ENCODE measurements at places on chromosomes 2 and 18.

DNA sequence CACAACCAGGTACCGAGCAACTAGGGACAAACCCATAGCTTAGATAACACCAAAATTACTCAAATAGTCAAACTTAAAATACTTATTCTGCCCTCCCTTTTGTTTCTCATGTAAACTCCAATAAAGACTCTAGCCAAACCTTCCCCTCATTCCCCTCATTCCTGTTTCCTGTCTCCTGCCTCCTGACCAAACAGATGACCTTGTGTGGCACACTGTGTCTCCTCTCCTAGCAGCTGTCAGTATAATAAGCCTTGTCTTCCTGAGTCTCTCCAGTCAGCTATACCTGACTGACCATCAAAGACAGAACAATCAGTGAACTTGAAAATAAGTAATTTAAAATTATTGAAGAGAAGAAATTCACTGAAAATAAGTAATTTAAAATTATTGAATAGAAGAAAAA lies 14.3 kb downstream of the SULT1C4 start:
- H3K36me3 ChIP-seq: no peaks in the 10 kb centered on the region
- H3K27me3 ChIP-seq: peaks cover 3% of the 10 kb centered on the region
- H3K4me3 ChIP-seq: no peak overlapping the region
- H3K4me1 ChIP-seq: no peaks in the 10 kb centered on the region
- no peak for DNase-seq

DNA sequence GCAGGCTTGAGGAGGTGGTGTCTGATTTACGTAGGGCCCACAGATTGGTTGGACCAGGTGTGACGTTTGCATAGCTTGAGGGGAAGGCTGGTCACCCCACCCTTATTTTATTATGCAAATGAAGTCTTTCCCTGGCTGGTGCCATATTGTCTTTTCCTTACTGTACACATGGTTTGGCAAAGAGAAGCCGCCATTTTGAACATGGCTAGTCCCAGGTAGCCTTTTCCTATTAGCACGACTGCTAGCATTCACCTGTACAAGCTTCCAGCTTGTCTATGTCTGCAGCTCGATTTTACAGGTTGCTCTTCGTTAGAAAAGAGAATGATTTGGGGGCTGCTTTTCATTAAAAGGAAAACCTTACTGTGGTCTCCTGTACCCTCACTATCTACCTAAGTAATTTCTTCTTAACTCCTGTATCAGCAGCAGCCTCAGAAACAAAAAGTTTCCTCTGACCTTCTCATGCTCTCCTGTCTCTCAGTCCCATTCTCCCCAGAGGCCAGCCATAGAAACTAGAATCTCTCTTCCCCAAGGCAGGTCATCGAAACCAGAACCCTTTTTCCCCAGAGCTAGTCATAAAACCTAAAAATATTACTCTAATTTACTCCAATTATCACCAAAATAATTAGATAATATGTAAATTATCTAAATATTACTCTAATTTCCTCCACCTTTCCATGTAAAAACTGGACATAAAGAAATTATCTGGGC lies 151.8 kb downstream of the B3GNT2 start:
- no peak overlapping the region for H3K4me3 ChIP-seq
- H3K27ac ChIP-seq: no peak overlapping the region
- peaks cover 2% of the 10 kb centered on the region for H3K36me3 ChIP-seq

DNA sequence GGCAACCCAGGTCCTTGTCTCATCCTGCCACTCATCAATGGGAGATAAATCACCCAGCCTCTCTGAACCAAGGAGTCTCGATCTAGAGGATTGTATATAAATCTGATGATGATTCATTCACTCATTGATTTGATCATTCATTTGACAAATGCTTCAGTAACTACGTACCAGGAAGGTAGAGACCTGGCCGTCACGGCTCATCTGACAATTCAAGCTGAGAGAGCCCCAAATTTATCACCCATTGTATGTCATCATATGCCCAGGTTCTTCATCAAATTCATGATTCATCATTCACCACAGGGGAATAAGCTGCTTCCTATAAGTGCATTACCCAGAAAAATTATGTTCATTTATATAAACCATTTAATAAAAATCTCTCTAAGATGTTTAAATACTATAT lies 116.9 kb downstream of the FAM161A start:
- no peaks in the 10 kb centered on the region for H3K36me3 ChIP-seq
- no peak overlapping the region for H3K27ac ChIP-seq
- H3K4me3 ChIP-seq: no peak overlapping the region
- H3K27me3 ChIP-seq: no peaks in the 10 kb centered on the region
- no peaks in the 10 kb centered on the region for H3K4me1 ChIP-seq
- no peak for DNase-seq

- H3K27ac ChIP-seq: no peak overlapping the region
- DNase-seq: no peak
- H3K27me3 ChIP-seq: no peaks in the 10 kb centered on the region
- no peak overlapping the region for H3K4me3 ChIP-seq
These were observed 308.9 kb upstream of the LRRTM4 start for GRCh38 chr2:77831060-77831459.

GRCh38 chr2:108907822-108908712 lies 81.0 kb downstream of the EDAR start:
- no peaks in the 10 kb centered on the region for H3K36me3 ChIP-seq
- no peak overlapping the region for H3K4me3 ChIP-seq
- no peaks in the 10 kb centered on the region for H3K4me1 ChIP-seq
- DNase-seq: peak; percentile 1

DNA sequence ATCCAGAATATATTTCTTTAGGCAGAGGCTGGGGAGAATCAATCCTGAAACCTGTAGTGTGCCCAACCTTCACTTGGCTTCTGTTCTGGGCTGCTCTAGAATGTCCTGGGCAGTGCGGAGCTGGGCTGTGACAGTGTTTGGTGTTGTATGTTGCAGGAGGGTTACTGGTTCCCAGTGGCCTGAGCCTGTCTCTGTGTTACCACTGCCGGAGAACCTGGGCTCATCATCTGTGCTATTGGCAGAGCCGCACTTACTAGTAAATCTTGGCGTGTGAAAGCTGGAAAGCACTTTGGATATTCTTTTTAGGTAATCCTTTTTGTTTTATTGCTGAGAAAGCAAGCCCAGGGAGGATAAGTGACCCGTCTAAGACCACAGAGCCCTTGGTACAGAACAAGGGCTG lies 412.9 kb downstream of the SLC4A3 start:
- H3K27ac ChIP-seq: no peak overlapping the region
- no peak for DNase-seq
- H3K4me1 ChIP-seq: no peaks in the 10 kb centered on the region
- H3K27me3 ChIP-seq: no peaks in the 10 kb centered on the region

GRCh38 chr18:3541549-3542386 lies 91.8 kb downstream of the TGIF1 start:
- no peaks in the 10 kb centered on the region for H3K27me3 ChIP-seq
- H3K4me3 ChIP-seq: no peak overlapping the region
- H3K36me3 ChIP-seq: no peaks in the 10 kb centered on the region
- H3K27ac ChIP-seq: no peak overlapping the region
- DNase-seq: peak; percentile 28

DNA sequence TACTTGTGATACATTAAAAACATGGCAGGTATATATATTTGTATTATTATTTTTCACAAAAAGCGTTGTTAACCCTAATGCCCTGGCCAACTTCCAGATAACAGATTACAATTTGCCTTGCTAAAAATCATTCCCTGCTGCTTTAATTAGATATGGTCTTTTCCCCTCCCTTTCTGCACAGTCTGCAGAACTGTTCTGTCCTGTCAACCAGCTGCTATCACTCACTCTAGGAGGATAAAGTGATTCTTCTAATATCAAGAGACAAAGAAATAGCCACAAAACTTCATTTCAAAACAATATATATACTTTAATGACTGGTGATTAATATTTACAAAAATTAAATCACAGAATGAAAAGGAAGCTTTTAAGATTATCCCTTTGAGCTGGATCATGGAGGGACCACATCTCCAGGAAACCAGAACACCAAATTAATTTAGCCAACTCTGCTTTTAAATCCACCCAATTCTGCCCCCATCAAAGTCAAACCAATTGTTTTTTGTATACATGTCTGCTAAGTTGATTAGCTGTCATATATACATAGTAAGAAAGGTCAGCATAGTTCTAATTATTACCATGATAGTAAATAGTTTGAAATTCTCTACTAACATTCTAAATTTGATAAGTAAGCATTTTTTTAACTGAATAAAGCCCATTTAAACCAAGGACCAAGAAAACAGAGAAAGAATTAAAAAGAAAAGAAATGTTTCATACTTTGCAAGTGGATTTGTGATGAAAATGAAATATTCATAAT lies 55.7 kb downstream of the RND3 start:
- H3K36me3 ChIP-seq: no peaks in the 10 kb centered on the region
- no peak for DNase-seq
- no peaks in the 10 kb centered on the region for H3K4me1 ChIP-seq
- no peaks in the 10 kb centered on the region for H3K27me3 ChIP-seq
- no peak overlapping the region for H3K27ac ChIP-seq

DNA sequence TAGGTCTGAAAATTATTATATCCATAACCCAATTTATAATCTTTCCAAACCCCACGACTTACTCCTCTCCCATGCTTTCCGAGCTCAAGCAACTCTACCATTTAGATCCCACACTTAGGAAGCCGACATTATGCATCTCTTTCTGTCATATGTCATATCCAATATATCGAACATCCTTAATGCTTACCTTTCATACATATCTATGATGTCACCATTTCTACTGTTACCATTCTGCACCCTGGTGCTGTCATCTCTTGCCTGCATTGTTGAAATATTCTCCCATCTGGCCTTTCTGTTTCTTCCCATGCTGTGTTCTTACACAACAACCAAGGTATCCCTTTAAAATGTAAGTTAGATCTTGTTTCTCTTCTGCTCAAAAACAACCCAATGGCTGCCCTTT lies 127.1 kb upstream of the MC4R start:
- DNase-seq: no peak
- H3K27me3 ChIP-seq: no peaks in the 10 kb centered on the region
- H3K27ac ChIP-seq: no peak overlapping the region
- no peaks in the 10 kb centered on the region for H3K36me3 ChIP-seq
- no peak overlapping the region for H3K4me3 ChIP-seq
- no peaks in the 10 kb centered on the region for H3K4me1 ChIP-seq

DNA sequence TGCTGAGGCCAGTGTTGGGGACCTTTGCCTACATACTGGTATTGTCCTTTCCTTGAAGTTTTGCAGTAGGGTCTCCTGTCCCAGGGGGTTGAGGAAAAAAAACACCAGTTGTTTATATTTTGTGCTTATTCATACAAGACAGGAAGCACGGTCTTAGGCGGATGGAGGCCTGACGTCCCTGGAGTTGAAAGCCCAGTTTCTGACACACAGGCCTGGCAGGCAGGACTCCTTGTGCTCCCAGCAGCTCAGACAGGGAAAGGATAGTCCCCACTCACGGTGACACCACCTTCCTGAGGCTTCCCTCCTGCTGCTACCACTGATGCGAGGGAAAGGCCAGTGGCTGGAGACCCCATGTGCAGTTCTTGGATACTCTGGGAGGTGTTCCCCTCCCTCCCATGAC lies 15.5 kb upstream of the SP100 start:
- no peak overlapping the region for H3K4me3 ChIP-seq
- peak overlapping the region; percentile 66 for H3K27ac ChIP-seq
- H3K36me3 ChIP-seq: peaks cover 85% of the 10 kb centered on the region
- no peaks in the 10 kb centered on the region for H3K27me3 ChIP-seq
- no peak for DNase-seq

GRCh38 chr2:178225006-178225805 lies 30.9 kb downstream of the OSBPL6 start:
- no peak overlapping the region for H3K27ac ChIP-seq
- DNase-seq: no peak
- H3K36me3 ChIP-seq: no peaks in the 10 kb centered on the region
- no peak overlapping the region for H3K4me3 ChIP-seq
- H3K4me1 ChIP-seq: no peaks in the 10 kb centered on the region
- H3K27me3 ChIP-seq: peaks cover 8% of the 10 kb centered on the region

DNA sequence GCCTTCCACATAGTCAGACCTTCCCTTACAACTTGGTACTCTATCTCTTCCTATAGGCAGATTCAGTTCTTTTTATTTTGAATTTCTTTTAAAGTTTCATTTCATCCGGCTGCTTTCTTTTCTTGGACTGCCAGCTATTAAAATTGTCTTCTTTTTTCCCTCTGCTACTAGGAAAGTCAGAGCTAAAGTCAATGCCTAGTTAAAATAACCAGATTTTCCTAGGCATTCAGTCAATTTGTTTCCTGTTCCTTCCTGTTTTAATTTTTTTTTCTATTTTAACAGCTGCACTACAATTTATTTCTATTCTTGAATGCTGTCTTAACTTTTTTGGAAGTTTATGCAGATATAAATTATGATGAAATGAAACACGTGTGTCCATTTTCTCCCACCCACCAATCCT lies 84.8 kb downstream of the EVA1A start:
- no peak overlapping the region for H3K27ac ChIP-seq
- peaks cover 7% of the 10 kb centered on the region for H3K4me1 ChIP-seq
- no peak overlapping the region for H3K4me3 ChIP-seq
- peaks cover 12% of the 10 kb centered on the region for H3K27me3 ChIP-seq
- H3K36me3 ChIP-seq: no peaks in the 10 kb centered on the region
- no peak for DNase-seq

DNA sequence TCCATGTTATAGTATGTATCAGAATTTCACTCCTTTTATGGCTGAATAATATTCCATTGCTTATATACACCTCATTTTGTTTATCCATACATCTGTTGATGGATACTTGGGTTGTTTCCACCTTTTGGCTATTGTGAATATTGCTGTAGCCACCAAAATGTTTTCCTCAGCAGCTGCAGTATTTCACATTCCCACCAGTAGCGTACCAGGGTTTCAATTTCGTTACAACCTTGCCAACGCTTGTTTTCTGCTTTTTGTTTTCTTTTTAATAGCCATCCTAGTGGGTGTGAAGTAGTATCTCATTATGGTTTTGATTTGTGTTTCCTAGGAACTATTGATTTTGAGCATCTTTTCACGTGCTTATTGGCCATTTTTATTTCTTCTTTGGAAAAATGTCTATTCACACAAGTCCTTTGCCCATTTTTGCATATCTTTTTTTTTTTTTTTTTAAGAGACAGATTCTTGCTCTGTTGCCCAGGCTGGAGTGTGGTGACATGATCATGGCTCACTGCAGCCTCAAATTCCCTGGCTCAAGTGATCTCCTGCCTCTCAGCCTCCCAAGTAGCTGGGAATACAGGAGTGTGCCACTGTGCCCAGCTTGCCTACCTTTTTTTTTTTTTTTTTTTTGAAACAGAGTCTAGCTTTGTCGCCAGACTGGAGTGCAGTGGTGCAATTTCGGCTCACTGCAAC lies 14.2 kb downstream of the UBXN2A start:
- peaks cover 3% of the 10 kb centered on the region for H3K4me1 ChIP-seq
- H3K36me3 ChIP-seq: no peaks in the 10 kb centered on the region
- H3K27ac ChIP-seq: no peak overlapping the region

- peaks cover 7% of the 10 kb centered on the region for H3K4me1 ChIP-seq
- H3K36me3 ChIP-seq: peaks cover 8% of the 10 kb centered on the region
- no peak overlapping the region for H3K4me3 ChIP-seq
- no peak overlapping the region for H3K27ac ChIP-seq
These were observed 1.9 kb upstream of the WDR75 start for GRCh38 chr2:189439342-189439741.
